ENCODE measurements at places on chromosomes 12 and 14. TPM values are rescaled to one million over a fixed set of nuclear protein-coding genes. Genes with fewer than 3 reads are reported as not detected.

The C12orf54 gene
- total RNA-seq, result 3.5 TPM

The SLC38A4 gene
- 2.8 TPM for total RNA-seq

The OAS2 gene
- total RNA-seq, result 11.1 TPM

The EXOC3L4 gene
- total RNA-seq, result not detected

The NUAK1 gene
- total RNA-seq, result 20.5 TPM

The TEX52 gene
- not detected for total RNA-seq

The AQP5 gene
- total RNA-seq, result 0.43 TPM

The LRTM2 gene
- not detected for total RNA-seq

The RNASE2 gene
- not detected for total RNA-seq

The R3HDM2 gene
- total RNA-seq, result 10.9 TPM

The TSPAN19 gene
- not detected for total RNA-seq

The TRIM9 gene
- total RNA-seq, result 0.64 TPM

The NTN4 gene
- 73.8 TPM for total RNA-seq

The PPP1R36 gene
- total RNA-seq, result 0.34 TPM

The KCNA1 gene
- not detected for total RNA-seq

The CFAP54 gene
- total RNA-seq, result under 0.01 TPM

The IAPP gene
- not detected for total RNA-seq

The PELI2 gene
- total RNA-seq, result 1.0 TPM

The FAM161B gene
- total RNA-seq, result 2.8 TPM

The MCRS1 gene
- 56.7 TPM for total RNA-seq

The SPTB gene
- total RNA-seq, result not detected

The P2RX7 gene
- under 0.01 TPM for total RNA-seq

The CCDC177 gene
- not detected for total RNA-seq

The OVCH1 gene
- 0.28 TPM for total RNA-seq

The ATG14 gene
- total RNA-seq, result 15.9 TPM

The LRRK2 gene
- total RNA-seq, result 0.34 TPM

The CMKLR1 gene
- total RNA-seq, result not detected

The CCDC60 gene
- 1.4 TPM for total RNA-seq

The RHOF gene
- 19.1 TPM for total RNA-seq

The FBXO21 gene
- total RNA-seq, result 84.4 TPM

The CLEC2A gene
- total RNA-seq, result not detected

The SLC39A2 gene
- total RNA-seq, result 0.64 TPM

The LPAR5 gene
- 5.1 TPM for total RNA-seq

The RAB21 gene
- 17.4 TPM for total RNA-seq
